ENCODE measurements at places on chromosomes 1 and 21.
A peak's percentile ranks its signal among the peaks of the same experiment; 100 is the strongest.

- no peak for DNase-seq
Measured at GRCh38 chr1:211932231-211932932, 101.8 kb upstream of the LPGAT1 start.

DNA sequence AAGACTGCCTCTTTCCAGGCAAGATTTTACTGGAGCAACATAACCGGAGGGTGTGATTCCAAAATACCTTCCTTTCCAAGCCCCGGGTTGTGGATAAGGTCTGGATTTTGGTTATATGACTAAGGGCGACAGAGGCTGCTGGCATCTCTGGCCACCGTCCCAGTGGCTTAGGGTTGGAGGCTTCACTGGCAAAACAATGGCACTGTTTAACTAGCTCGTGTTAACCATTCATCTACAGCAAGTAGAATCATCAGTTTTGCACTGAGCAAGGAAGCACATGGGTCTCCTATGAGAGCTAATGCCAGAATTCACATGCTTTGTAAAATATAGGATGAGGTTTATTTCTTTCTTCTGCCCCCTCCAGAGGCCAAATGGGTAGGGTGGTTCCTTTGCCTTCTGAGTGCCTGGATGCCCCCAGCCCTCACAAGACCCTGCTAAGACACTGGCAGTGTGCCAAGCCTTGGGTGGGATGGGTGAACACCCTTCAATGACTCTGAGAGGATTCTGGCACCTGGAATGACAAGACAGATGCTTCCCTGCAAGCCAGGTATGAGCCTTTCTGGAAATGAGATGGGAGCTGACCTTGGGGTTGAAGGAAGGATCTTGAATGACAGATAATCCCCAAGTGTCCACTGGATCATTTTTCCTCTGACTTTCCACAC lies 36.8 kb downstream of the DHCR24 start:
- DNase-seq = no peak

DNA sequence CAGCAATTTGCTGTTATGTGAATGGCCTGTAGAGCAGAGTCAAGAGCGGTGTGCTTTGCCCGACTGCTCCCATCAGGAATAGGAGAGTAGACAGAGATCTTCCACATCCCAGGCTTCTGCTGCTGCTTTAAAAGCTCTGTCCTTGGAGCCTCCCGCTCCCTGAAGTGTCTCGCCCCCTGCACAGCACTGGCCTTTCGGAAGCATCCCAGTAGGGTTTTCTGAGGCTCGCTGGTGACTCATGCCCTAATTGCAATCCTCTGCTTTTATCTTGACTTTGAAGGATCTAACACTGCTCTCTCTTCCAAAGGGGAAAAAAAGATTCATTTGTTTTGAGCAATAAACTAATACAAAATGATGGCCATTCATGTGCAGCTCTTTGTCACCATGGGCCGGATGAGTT lies 13.3 kb upstream of the CD101 start:
- DNase-seq = no peak

DNA sequence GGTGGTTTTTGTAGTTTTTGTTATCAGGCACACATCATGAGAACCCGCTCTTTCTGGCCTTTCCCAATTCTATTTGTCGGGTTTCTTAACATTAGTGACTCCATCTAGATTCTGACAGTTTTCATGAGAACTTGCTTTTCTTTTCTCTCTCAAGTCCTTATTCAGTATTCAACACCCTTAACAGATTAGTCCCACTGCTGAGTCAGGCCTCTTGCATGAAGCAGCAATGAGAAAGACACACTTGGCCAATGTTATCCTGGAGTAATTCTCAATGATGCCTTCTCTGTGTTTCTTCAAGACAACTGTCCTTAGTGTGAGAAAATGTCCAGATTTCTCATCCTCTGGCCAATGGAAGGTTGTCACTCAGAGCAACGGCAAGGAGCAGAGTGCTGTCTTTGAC lies 11.3 kb downstream of the FMO2 start:
- no peak for DNase-seq

GRCh38 chr1:68279846-68280245 lies 47.5 kb upstream of the WLS start:
- DNase-seq = no peak

DNA sequence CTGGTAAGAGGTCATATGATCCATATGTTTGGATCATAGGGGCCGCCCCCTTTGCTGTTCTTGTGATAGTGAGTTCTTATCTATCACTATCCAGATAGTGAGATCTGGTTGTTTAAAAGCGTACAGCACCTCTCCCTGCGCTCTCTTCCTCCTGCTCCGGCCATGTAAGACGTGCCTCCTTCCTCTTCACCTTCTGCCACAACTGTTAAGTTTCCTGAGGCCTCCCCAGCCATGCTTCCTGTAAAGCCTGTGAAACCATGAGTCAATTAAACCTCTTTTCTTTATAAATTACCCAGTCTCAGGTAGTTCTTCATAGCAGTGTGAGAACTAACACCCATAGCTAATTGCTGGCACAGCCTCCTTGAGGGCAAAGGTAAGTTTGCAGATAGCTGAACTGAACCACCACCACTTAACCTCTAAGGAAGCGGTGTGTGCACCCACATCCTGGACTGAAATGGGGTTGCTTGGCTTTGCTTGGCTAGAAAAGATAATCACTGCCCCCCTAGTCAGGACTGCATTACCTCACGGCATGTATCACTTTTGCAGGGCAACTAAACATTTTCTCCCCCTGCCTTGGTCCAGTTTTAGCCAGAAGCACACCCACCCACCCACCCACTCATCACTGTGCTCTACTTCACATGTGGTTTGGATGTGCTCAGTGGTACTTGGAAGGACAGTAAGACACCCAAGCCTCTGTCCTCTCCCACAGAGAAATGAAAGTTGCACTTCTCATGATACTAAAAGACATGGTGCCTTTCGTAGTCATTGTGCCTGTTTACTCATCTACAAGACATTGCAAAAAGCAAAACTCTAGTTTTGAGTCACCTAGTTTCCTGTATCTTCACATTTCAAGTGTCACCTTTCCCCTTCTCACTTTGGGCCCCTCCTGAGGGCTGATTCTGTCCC lies 23.1 kb upstream of the PTAFR start:
- DNase-seq = no peak

DNA sequence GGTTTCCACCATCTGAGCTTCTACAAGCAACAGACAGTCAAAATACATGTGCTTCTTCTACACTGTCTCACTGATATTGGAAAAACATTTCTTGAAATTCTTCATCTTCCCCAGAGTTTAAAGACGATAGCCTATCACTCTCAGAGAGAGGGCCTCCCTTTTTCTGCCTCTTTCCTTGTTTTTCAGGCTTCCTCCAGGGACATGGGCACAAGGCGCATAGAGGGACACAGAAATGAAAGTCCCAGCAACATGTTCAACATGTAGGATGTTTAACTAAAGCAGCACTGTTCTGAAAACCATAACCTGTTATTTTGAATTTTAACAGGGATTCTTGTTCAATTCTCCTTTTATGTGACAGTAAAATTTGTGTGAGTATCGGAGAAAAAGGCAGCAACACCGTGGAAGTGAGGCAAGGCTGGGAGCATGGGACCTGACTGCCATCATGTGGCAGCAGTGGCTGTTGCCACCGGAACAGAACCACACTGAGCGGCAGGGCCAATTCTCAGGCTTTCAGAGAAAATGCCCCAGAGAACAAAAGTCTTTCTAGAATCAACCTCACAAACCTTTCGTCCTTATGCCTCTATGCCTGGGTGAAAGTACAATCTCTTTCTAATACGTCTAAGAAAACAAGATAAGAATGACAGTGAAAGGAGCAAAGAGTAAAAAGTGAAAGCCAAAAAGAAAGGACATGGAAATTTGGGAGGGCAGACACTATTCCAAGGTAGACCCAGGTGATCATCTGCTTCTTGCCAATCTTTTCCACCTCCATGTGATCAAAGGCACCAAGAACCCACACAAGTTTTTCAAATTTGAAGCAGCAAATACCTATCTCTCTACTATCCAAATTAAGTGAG lies 54.5 kb downstream of the PCNX2 start:
- peak; percentile 62 for DNase-seq
